ENCODE measurements at places on chromosomes 6 and 20.
A peak's percentile ranks its signal among the peaks of the same experiment; 100 is the strongest.

DNA sequence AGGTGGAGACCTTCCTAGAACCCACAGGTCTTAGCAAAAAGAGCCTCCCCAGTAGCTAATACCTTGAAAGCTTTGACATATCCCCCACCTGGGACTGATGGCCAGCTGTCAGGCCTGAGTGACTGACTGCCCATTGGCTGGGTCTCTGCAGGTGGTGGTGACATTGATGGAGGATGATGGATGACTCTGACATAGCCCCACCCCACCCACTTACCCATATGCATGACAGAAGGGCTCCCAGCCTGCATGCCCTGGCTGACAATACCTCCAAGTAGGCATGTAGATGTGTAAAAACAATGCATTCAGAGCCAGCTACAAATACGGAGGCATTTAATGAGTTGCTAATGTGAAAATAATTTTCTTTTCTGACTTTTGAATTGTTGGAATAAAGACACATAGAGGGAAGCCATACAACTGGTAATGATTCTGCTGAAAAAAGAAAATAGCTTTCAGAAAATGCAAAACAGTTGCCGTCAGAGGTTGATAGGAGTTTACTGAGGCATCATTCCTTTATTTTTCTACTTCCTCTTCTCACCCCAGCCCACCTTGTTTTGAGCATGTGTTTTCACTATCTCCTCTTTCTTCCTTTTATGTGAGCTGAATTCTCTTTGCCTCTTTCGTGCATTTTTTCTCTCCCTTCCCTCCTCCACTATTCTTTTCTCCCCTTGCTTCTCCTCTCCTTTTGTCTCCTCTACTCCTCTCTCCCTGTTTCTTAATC, 70.6 kb downstream of the OLIG3 start:
- DNase-seq, result no peak

- no peak for DNase-seq
Measured at GRCh38 chr6:111995404-111995803, 58.5 kb upstream of the CCN6 start.

DNA sequence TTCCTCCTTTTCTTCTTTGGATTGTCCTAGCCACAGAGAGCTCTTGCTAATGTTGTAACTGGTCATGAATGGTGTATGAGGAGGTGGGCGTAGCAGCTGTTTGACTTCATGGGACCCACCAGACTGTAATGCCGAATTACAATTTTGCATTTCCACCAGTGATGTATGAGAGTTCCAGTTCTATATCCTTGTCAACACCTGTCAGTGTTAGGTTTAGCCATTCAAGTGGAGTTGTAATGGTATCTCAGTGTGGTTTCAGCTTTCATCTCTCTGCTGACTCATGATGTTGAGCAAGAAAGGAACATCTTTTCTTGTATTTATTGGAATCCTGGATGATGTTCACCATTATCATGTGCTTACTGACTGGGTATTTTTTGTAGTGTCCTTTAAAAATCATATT, 5.1 kb downstream of the IGF2R start:
- DNase-seq, result no peak

GRCh38 chr20:41734506-41734945, 116.3 kb upstream of the CHD6 start:
- peak; percentile 27 for DNase-seq

GRCh38 chr6:75528423-75528822, 34.8 kb upstream of the FILIP1 start:
- no peak for DNase-seq

- DNase-seq, result no peak
Measured at GRCh38 chr6:158056355-158056754, 74.7 kb downstream of the SYNJ2 start.

- no peak for DNase-seq
Measured at GRCh38 chr6:56798163-56798562, 155.5 kb upstream of the DST start.

DNA sequence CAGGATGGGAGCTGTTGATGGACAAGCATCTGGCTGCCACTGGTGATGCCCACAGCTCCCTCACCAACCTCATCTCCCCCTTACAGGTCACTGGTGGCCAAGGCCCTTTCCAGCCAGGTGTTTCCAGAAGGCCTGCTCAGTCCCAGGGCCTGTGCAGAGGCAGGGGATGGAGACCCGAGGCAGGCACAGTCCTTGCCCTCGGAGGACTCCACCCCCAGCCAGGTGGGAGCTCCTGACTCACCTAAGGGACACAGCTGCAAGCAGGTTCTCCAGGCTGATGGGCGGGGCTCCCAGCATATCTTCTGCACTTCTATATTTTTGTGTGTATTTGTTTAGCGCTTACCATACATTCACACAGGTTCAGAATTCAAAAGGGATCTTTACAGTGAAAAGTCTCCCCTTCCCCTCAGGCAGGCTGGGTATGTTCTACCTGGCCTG, 17.4 kb downstream of the PRPH2 start:
- no peak for DNase-seq

GRCh38 chr6:90375681-90376439, 79.2 kb upstream of the BACH2 start:
- no peak for DNase-seq

- no peak for DNase-seq
Measured at GRCh38 chr6:151475653-151476523, 17.9 kb upstream of the CCDC170 start.

DNA sequence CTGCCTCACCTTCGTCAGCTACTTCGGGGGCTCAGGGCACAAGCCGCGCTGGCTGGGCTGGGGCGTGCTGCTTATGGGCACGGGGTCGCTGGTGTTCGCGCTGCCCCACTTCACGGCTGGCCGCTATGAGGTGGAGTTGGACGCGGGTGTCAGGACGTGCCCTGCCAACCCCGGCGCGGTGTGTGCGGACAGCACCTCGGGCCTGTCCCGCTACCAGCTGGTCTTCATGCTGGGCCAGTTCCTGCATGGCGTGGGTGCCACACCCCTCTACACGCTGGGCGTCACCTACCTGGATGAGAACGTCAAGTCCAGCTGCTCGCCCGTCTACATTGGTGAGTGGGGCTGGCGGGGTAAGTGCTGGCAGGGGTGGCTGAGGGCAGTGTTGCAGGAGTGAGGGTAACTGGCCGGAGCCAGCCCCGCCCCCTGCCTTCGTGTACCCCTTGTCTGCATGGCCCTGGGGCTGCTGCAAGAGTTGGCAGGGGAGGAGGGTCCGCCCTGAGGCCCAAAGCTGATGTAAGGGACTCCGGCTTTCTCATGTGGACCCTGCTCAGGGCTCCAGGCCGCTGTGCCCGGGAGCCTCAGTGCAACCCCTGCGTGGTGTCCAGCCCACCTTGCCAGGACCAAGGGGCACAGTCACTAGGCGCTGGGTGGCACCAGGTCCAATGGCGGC, 14.8 kb downstream of the SLCO4A1 start:
- no peak for DNase-seq

DNA sequence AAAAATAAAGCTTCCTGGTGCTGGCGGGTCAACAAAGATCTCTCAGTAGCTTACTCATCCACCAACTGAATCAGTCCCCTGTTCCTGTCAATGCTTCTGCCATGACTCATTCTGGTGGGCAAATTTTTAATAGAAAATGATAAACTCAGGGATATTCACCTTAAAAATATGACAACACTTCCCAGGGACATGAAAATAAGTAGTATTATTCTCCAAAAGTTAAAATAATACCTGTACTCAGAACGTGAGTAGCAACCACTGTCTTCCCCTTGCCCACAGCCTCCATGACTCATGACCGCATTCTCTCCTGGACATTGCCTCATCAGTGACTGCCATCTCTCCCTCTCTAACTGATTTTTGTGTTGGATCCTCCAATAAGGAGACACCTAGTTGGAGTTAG, 552.3 kb downstream of the KIF16B start:
- DNase-seq, result no peak

- DNase-seq, result no peak
Measured at GRCh38 chr6:124479991-124480430, 482.2 kb upstream of the RNF217 start.

DNA sequence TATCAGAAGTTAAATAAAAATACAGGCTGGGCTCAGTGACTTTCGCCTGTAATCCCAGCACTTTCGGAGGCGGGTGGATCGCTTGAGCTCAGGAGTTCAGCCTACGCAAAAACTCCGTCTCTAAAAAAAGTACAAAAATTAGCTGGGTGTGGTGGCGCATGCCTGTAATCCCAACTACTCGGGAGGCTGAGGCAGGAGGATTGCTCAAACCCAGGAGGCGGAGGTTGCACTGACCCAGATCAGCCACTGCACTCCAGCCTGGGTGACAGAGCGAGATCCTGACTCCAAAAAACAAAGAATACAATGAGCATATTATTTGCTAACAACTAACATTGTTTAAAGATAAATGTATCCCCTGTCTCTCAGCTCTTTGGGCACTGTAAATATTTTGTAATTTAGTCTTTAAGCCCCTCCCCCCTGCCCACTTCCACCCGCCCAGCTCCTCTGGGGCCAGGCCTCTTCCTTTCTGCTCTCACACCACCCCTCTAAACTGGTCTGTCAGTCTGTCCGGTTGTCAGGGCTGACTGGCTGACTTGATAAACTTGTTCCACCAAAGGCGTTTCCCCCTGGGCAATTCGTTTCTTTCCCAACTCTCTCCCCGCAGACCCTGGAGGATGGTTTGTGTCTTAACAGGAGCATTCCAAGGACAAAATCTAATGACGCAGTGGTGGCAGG, 62.4 kb upstream of the QKI start:
- no peak for DNase-seq

DNA sequence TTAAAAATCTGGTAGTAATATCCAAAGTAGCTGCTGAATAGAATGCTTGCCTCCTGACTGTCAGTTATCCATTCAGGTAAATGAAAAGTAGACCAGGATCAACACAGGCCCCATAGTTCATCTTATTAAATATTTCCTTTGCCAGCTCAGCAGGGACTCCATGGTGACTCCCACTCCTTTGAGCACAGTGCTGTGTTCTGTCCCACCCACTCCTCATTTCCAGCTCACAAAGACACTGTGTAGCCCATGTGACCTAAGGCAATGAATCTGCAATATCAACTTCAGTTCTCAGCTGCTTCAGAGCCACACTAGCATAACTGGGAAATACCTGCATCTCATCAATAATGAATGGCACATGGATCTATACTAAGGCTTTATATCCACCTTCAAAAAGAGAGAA, 189.5 kb upstream of the MANEA start:
- DNase-seq, result no peak

DNA sequence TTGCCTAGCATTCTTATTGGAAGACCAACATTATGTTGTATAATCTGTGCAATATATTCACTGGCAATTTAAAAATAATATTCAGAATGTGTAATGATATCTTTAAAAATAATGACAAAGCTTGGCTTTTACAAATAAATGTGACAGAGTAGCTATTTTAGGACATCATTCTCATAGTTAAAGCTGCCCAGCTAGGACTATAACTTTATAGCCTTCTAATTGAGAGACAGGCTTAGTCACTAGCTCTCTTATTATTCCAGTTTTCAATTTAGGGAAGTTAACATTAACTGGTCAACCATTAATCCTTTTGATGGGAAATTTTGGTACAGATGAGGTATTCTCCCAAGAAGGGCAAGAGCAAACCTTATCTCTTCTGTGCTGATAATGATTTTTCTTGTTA, 197.3 kb downstream of the CLVS2 start:
- no peak for DNase-seq

DNA sequence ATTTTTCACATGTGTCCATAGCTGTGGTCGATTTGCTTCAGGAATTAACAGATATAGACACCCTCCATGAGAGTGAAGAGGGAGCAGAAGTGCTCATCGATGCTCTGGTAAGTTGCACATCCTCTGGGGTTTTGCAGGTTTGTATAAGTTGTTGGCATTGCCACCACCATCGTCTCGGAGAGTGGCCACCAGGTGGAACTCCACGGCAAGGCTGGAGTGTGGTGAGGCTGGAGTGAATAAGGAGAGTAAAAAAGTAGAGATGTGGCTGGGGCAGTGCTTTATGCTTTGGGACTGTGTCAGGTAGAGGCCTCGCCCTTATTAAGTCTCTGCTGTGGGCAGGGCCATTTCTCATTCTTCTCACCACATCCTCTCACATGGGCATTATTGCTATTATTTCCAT, 63.7 kb downstream of the CTNNBL1 start:
- no peak for DNase-seq

- no peak for DNase-seq
Measured at GRCh38 chr20:17559338-17559737, 10.5 kb upstream of the DSTN start.

- no peak for DNase-seq
Measured at GRCh38 chr6:36958775-36959554, 4.4 kb downstream of the PI16 start.

- DNase-seq, result no peak
Measured at GRCh38 chr20:59829786-59830664, 103.4 kb downstream of the SYCP2 start.

DNA sequence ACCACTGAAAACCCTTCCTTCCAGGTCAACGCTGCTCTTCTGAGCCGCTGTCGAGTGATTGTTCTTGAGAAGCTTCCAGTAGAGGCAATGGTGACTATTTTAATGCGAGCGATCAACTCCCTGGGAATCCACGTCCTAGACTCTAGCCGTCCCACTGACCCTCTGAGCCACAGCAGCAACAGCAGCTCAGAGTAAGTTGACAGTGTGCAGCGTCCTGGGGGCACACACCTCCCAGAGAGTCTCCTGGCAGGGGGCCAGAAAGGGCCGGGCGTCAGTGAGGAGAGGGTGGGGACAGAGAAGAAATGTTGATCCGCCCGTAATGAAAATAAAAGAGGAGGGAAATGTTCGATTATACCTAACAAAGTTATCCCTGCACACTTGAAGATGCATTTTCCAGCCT, 5.0 kb downstream of the WRNIP1 start:
- no peak for DNase-seq

GRCh38 chr6:87078983-87079616, 15.8 kb downstream of the CGA start:
- DNase-seq, result peak; percentile 47

GRCh38 chr6:7959453-7959852, 48.9 kb upstream of the TXNDC5 start:
- DNase-seq, result no peak

DNA sequence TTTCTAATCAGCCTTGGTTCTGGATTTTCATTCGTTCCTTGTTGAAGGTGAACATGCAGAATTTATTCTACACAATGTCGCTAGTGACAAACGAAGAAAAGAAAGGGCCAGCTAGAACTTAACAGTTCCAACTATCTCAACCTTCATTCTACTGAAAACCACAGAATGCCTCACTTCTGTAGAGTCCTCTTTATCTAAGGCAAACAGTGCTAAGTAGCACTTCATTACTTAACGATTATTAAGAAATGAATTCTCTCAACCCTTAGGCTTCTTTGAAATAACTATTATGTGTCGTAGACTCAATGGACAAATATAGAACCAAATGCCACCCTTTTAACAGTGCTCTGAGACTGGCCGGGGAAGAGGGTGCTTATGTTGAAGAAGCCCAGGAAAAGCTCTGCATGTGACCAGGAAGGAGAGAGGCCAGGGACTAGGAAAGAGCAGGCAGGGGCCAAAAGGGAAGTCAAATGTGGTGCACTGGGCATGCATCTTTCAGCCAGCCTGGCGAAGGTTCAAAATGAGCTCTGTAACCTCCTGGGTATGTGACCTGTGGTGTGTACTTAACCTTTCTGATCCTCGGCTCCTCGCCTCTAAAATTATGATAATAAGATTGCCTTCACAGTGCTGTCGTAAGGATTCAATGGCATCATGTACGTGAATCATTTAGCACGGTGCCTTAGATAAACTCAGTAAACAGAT, 55.4 kb upstream of the BMP2 start:
- no peak for DNase-seq

All from CD4-positive, alpha-beta T cell treated with Interleukin-4 for 1 hour (primary cell).